ENCODE measurements at places on chromosomes 4 and X. TPM values are rescaled to one million over a fixed set of nuclear protein-coding genes. Genes with fewer than 3 reads are reported as not detected.
A peak's percentile ranks its signal among the peaks of the same experiment; 100 is the strongest.

GRCh38 chr4:127698789-127699200 is 31.4 kb upstream of the SLC25A31 start:
- DNase-seq = peak; percentile 89

Gene ANXA10
- total RNA-seq = not detected

GRCh38 chr4:185716141-185716551 is 95.8 kb downstream of the SORBS2 start:
- DNase-seq = no peak

Gene TSPAN7
- 23.1 TPM for total RNA-seq

Gene RBM46
- total RNA-seq = 0.11 TPM

All from cardiac muscle cell (in vitro differentiated cells and primary cell).